ENCODE measurements at places on chromosomes 4 and X. TPM values are rescaled to one million over a fixed set of nuclear protein-coding genes. Genes with fewer than 3 reads are reported as not detected.
A peak's percentile ranks its signal among the peaks of the same experiment; 100 is the strongest.

DNA sequence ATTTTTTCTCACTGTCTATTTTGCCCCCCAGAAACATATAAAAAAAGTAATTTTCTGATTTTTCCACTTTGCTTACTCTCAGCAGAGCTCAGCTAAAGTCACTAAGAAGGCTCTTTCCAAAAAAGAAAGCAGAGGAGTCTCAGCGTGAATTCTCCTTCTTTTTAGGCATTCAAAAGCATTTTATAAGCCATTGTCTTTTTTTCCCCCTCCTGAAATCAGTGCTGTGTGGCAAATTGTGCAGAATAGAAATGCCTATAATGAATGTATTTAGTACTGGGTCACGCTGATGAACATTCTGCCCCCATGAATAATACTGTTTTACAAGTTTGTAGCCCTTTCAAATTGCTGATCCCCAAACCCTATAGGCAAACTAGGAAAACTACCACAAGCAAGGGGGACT is 1.6 kb upstream of the PCDH18 start:
- no peak for DNase-seq

- DNase-seq = no peak
These were observed 59.4 kb upstream of the SORCS2 start for GRCh38 chr4:7132730-7133582.

DNA sequence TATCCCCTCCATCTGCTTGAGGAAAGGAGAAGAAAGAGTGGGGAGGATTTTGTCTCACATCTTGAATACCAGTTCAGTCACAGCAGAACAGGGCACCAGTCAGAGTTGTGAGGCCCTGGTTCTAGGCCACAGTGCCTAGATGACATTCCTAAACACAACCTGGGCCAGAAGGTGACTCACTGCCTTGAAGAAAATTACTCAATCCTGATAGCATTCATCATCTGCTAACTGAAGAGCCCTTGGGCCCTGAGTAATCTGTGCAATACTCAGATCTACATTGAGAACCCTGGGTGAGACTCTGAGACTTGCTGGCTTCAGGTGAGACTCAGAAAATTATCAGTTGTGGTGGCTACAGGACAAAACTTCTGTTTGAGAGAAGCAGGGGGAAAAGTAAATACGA is 20.5 kb upstream of the PRR32 start:
- DNase-seq = peak; percentile 43

- DNase-seq = no peak
These were observed 588.4 kb upstream of the FAM241A start for GRCh38 chr4:111556851-111557250.

- no peak for DNase-seq
These were observed 109.2 kb downstream of the STOX2 start for GRCh38 chr4:184014301-184014700.

DNA sequence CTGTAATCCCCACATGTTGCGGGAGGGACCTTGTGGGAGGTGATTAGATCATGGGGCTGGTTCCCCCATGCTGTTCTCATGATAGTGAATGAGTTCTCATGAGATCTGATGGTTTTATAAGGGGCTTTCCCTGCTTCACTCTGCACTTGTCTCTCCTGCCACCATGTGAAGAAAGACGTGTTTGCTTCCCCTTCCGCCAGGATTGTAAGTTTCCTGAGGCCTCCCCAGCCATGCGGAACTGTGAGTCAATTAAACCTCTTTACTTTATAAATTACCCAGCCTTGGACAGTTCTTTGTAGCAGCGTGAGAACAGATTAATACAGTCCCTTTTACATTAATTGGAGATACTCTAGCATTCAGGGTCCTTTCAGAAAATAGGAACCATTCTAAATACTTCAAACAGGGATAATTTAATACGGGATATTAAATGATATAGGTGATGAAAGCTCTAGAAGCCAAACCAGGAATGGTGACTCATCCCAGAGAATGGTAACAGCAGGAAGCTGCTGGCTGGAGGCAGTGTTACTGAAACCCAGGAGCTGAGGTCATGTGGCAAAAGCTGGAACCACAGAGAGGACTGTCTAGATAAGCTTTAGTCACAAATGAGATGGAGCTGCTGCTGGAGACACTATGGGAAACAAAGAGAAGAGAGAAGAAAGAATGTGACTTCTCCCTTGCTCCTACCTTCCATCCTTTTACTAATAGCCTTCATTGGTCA is 57.3 kb downstream of the GSTCD start:
- peak; percentile 81 for DNase-seq

DNA sequence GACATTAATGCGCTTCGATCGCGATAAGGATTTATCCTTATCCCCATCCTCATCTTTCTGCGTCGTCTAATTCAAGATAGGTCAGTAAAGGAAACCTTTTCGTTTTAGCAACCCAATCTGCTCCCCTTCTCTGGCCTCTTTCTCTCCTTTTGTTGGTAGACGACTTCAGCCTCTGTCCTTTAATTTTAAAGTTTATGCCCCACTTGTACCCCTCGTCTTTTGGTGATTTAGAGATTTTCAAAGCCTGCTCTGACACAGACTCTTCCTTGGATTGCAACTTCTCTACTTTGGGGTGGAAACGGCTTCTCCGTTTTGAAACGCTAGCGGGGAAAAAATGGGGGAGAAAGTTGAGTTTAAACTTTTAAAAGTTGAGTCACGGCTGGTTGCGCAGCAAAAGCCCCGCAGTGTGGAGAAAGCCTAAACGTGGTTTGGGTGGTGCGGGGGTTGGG is 528 bp upstream of the FGF2 start:
- DNase-seq = no peak

Gene CYBB
- 0.17 TPM for total RNA-seq

- no peak for DNase-seq
These were observed 373.4 kb downstream of the PDGFC start for GRCh38 chr4:156598138-156598681.

Gene DGKK
- total RNA-seq = not detected

DNA sequence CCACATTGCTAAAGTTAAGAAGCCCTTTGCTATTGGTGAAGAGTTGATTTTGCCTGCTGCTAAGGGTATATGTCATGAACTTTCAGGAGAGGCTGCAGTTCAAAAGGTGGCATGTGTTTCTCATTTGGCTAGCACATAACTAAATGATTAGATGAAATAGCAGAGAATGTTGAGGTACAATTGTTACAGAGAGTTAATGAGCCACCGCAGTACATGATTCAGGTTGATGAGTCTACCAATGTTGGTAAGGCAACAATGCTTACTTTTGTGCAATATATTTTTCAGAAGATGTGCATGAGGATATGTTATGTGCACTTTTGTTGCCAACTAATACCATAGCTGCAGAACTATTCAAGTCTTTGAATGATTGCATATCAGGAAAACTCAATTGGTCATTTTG is 21.1 kb upstream of the CXCL2 start:
- peak; percentile 59 for DNase-seq

Gene CPE
- 32.8 TPM for total RNA-seq

Gene STARD8
- total RNA-seq = 8.2 TPM

DNA sequence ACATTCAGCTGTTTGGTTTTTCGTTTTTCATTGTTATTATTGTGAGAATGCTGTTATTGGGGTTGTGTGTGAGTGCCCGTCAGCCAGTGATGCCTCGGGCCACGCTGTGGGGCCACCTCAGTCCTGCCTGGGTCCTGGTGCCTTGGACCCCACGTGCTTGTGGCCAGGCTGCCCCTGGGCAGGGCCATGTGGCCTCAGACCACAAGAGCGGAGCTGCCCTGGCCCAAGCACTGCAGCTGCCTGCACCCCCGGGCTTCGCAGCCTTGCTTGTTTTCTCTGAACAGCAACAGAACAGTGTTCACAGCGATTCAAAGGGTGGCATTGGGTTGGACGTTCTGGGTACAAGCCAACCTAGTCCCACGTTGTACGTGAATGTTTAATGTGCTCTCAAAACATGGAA is 56.9 kb downstream of the CPLX1 start:
- no peak for DNase-seq

- DNase-seq = no peak
These were observed 59.4 kb downstream of the LCORL start for GRCh38 chr4:17962171-17962570.
